ENCODE measurements at places on chromosomes 2 and 18.

DNA sequence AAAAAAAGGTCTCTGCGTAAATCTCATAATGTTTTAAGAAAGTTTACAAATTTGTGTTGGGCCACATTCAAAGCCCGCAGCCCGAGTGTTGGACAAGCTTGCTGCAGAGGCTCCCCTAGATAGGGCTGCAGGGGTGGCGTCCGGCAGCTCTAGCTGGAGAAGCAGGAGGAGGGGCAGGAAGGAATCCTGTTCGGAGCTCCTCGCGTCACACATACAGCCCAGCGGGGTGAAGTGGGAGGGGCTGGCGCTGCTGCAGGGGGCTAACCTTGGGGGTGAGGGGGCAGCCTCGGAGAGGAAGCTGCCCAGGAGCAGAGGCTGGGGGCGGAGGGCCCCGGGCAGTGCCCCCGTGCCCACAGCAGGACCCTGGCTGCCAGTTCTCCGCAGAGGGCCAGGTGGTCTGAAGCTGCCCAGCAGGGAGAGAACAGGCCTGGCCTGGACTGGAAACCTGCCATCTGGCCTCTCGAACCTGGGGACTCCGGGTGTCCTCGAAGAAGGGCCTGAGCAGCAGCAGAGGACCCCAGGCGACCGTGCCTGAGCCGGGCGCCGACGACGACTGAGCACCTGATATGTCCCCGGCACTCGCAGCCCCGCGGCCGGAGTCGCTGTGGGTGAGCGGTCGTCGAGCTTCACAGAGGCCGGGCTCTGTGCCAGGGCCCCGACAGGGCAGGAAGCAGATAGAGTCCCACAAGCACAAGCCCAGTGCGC, 2.6 kb upstream of the GPR35 start:
- no peak for DNase-seq

- DNase-seq, result peak; percentile 27
Observed at GRCh38 chr2:191352536-191352935, 107.3 kb downstream of the MYO1B start.

DNA sequence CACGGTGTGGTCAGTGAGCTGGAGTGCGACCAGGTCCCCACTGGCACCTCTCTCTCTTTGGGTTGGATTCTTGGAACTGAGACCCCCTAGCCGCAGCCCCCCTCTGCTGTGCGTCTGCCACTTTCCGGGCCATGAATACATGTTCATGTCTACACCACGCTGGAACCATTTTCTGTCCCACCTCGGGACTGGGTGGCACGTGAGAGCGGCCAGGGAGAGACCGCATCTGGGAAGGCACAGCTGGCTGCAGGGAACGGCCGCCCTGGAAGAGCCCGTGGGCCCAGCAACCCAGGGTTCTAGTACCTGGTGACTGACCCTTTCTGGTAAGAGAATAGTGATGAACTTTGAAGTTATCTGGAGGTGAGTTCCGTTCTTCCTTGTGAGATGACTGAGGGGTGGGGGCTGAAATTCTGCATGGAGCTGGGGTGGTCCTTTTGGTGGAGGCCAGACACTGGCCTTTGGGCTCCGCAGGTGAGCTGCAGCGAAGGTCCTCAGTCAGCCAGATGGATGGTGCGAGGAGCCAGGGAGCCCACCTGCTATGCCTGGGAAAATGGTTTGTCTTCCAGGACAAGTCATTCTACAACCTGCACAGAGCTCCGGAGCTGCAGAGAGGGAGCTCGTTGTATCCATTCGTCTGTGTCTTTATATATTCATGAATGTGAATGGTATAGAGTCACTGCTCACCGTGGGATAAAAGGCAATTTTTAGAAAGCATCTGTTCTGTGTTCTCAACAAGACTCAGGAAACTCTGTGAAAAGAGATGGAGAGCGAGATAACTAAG, 223.5 kb downstream of the NDUFA10 start:
- DNase-seq, result no peak

DNA sequence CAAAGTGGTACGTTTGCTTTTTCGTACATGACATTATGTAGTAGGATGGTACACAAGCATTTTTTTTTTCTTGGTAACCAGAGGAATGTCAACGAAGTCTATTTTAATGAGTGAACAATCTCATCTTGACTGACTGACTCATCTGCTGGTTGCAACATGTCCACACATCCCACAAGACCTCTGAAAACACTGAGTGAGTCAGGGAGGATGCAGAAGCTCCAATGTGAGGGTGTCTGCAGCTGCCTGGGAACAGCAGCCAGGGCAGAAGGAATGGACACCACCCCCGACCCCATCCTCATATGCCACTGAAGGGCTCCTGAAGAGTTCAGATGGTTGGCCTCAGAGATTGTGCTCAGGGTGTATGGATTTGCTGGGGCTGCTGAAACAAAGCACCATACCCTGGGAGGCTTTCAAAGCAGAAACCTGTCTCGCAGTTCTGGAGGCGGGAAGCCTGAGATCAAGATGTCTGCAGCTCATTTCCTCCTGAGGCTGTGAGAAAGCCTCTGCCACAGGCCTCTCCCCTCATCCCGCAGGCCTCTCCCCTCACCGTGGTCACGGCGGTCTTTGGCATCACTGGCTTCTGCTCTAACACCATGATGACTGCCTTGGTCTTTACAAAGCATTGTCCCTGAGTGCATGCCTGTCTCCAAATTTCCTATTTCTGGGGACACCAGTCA, 124.6 kb downstream of the LRATD1 start:
- DNase-seq, result peak; percentile 33

- DNase-seq, result no peak
Observed at GRCh38 chr2:176679061-176679669, 409.9 kb downstream of the MTX2 start.

DNA sequence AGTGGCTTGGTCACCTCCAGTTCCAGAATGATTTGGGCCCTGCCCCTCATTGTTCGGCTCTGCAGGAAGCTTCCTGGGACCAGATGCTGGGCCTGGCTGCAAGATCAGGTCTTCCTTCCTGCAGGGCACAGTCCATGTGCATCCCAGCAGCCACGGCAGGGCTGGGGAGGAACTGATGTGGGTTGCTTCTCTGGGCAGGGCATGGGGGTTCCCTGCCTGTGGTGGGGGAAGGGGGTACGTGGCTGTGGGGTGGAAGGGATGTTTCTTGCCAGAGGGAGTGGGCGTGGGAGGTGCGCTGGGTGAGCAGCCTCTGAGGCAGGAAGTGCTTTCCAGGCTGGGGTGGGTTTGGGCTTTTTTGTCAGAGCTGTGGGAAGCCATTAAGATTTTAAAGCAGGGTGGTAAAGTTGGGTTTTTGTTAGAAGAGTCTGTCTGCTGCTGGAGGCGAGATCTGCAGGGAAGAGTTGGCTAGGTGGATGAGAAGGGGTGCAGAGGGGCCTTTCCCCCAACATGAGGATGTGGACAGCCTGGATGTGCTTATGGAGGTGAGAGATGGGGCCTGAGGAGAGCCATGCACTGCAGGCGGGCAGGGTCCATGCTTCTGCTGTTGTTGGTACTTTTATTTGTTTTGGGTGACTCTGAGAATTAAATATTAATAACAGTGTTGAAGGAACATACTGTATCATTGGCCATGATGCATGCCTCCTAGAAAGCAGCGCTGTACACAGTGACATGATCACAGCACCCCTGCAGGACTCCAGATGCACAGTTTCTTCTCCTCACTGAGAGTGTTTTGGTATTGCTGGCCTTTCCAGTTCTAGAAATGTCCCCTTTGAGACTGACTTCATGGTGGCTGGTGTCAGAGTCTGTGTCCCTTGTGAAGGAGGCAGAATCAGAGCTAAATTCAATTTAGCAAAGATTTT, 45.3 kb downstream of the DGKD start:
- no peak for DNase-seq

DNA sequence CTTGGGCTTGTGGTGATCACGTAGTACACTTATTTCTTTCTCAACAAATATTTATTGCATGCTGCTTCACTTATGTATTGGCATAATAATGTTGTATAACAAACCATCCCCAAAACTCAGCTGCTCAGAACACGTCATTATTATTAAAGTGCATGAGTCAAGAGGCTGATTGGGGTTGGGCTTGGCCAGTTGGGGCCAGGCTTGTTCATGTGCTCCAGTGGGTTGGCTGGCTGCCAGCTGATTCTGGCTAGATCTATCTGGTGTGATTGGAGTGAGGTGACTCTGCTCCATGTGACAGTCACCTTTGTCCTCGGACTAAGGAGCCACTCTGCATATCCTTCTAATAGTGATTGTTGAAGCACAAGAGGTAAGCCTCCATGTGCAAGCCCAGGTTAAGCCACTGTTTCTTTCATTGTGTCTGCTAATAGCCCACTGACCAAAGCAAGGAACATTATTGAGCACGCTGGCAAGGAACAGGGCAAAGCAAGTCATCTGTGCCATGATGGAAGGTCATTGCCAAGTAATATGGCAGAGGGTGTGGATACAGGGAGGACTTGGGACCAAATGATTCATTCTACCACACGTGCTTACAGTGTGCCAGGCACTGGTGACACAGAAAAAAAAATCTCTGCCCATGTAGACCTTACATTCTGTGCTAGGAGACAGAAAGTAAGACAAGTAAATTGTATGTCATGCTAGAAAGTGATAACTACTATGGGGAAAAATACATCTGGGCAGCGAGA, 63.3 kb upstream of the TMEM182 start:
- no peak for DNase-seq

- DNase-seq, result no peak
Observed at GRCh38 chr18:13612196-13612997, 114.0 kb downstream of the FAM210A start.

GRCh38 chr2:181240844-181241243, 216.3 kb upstream of the ITGA4 start:
- no peak for DNase-seq

DNA sequence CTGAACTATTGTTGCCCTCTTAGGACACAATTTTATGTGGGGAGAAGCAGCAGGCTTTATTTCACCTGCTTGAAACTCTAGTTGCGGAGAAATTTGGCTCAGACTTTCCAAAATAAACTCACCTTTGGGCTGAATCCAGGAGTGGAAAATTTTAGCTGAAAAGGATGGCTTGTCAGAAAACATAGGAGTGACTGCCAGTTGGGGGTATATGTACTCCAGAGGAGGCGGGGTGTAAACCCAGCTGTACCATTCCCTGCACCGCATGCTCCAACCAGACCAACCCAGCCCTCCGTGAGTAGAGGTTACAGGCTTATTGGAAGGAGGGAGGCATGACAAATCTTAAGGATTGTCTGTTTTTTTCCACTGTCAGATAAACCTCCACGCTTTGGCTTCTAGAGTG, 53.8 kb downstream of the PRKCE start:
- DNase-seq, result no peak

DNA sequence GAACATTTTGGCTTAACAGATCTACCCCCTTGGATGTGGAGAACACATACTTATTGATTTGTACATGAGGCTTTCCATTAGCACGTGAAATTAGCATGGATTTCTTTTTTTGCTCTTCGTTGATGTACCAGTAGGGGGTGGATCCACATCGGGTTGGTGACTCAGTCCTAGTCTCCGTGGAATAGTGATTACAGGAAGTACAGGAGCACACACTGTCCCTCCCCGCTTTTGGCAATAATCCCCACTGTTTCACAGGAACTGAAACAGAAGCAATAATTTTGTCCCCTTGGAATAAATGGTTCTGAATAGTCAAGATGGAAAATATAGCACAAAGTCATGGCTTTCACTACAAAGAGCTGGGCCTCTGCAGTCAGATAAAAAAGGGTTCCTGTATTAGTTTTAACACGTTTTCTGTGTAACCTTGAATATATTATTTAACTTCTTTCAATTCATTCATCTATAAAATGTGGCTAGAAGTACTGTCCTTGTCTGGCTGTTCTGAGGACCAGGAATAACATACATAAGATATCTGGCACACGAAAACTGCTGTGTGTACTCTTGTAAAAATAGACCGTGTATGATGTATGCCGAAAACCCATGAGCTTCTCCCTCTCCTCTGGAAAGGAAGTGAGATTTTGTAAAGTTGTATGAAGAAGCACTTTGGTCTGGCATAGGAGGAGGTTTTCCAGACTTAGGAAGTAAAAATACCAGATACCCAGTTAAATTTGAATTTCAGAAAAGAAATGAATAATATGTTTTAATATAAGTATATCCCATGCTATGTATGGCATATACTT, 229.2 kb downstream of the GALR1 start:
- DNase-seq, result no peak

DNA sequence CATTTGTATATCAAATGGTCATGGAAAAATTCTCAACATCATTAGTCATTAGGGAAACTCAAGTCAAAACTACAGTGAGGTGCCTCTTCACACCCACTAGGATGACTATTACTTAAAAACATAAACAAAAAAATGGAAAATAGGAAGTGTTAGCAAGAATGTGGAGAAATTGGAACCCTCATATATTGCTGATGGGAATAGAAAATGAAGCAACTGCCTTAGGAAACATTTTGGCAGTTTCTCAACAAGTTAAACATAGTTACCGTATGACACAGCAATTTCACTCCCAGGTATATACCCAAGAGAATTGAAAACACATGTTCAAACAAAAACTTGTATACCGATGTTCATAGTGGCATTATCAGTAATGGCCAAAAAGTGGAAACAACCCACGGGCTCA, 18.1 kb upstream of the CYP26B1 start:
- no peak for DNase-seq

DNA sequence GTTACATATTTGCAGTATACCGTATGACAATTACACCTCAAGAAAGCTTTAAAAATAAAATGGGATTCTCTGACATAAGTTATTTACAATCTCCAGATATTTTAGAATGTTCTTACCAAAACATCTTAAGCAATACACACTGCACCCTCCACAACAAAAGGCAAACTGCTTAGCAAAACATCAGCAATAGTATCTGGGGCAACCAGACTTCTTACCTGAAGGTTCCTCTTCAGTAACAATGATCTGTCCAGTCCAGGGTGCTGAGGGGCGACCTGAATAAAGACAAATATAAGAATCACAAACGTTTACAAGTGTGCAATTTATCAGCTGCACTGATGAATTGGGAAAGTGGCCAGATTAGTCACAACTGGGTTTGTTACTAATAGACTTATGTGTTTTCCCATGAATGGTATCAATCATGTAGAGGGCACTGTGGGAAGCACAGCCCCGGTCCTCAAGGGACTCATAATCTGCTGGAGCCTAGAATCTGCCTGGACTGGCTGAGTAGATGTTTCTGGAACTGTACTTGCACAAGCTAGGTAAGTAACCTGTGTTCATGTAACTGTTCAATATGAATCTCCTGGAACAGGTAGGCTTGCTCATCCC, 70.7 kb downstream of the MYOM1 start:
- DNase-seq, result no peak

DNA sequence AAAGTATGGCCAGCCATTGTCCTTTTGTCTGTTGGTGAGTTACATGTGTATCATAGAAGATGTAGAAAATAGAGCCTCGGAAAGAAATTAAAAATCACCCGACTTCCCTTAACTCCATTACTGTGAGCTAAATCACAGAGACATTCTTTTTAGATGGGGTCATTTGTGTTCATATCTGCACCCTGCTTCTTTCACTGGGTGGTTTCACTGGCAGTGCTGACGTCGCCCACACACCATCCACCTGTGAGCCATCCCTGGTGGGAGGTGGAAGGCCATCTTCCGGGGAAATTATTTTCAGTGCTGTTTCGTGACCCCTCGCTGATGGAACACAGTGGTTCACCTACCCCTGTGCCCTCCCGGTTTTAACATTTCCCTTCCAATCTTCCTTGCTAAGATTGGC, 21.2 kb downstream of the SH3BP4 start:
- no peak for DNase-seq

GRCh38 chr18:77433076-77433475, 183.4 kb downstream of the GALR1 start:
- DNase-seq, result no peak

Data from H54 (cell line).